Mammary epithelial cell (primary cell): ENCODE measurements at places on chromosomes 6 and 20.

- peak; percentile 73 for DNase-seq
Measured at GRCh38 chr20:49323622-49324238, 45.9 kb upstream of the ZNFX1 start.

DNA sequence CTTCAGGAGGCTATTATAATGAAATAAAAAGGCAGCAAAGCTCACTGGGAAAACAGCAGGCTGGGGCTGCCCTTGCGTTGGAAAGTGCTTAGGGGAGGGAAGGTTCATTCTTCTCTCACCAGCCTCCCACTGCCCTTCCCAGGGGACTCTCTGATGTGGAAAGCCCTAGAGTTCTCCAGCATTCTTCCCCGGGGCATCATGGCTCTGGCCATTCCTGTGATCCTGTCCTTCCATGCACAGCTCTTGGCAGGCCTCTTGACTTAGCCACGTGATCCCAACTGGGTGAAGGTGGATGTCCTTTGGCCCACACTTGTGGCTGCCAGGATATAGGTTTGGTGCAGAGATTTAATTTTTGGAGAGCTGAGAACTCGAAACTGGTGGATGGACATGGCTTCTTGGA is 58.0 kb upstream of the ZNF831 start:
- DNase-seq, result no peak

- no peak for DNase-seq
Measured at GRCh38 chr6:64062960-64063683, 427.5 kb downstream of the PHF3 start.

GRCh38 chr6:19999319-20000191 is 162.4 kb downstream of the ID4 start:
- DNase-seq, result peak; percentile 65

GRCh38 chr6:134010974-134011373 is 41.5 kb downstream of the SLC2A12 start:
- no peak for DNase-seq

DNA sequence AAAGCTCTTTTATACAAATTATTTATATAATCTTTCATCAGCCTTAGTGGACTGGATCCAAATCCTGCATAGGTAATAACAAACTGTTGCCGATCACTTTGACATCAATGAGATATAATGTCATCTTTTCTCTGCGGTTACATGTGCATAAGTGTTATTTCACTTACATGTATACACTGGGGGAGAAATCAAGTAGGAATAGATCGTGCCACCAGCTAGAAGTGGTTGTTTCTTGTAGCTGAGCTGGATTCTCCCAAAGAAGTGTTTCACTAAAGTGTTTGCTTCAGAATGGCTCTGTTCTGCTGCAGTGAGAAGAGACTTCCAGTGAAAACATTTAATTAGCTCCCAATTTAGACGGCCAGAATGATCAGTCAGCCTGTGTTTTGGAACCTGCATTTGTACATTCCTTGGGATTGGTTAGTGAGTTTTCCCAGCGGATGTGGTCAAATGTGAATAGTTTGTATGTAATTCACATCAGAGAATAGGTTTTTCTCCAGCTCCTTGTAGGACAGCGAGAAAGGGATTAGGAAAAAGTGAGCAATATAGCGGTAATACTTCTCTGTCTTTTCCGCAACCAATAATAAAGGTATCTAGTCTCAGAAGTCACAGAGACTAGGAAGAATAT is 163.1 kb upstream of the CCN2 start:
- peak; percentile 48 for DNase-seq

DNA sequence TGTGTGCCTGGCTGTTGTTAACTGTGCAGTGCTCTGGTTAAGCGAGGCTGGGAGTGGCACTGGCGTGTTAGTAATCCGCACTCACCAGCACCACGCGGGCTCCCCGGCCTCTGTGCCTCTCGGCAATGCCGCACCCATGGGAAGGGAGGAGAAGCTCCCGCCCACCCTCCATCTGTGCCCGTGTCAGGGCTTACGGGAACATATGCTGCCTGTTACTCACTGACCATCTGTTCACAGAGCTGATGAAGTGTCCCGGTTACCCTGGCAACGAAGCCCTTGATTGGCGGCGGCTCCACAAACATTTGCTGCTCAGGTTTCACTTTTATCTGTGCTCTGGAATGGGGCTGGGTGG is 114.7 kb downstream of the PSMB1 start:
- peak; percentile 100 for DNase-seq

DNA sequence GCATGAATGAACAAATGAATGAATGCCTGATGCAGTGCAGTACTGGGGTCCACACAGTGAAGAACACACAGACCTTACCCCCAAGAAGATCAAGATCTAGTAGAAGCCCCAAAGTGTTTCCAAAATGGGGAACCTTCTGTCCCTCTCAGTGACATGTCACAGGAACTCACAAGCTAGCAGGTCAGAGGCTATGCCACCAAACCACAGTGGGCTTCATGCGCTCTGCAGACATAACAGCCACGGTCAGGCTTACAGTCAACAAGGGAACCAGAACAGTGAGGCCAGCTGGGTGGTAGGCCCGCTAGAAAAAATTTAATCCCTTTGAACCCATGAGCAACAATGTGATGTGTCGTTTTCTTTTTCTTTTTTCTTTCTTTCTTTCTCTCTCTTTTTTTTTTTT is 20.2 kb upstream of the ARFGEF2 start:
- no peak for DNase-seq
